ENCODE measurements at places on chromosomes 3 and 15. TPM values are rescaled to one million over a fixed set of nuclear protein-coding genes. Genes with fewer than 3 reads are reported as not detected.

SEMA7A gene
- 3.8 TPM for total RNA-seq

DNA sequence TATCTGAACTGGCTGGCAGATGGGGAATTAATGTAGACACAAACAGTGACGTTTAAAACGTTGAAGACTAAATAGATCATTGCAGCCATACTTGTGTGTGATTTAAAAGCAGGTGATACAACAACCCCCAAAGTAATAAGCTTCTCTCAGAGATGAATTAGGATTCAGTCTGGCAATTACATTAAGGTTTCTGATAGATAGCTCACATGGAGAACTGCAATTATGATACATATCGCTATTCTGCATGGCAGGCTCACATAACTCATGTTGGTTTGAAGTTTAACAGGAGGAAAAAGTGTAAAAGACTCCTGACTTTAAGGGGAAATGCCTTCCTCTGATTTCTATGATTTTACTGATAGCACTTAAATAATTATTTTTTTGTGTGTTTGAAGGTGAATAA, 196.9 kb downstream of the CLSTN2 start:
- H3K4me3 ChIP-seq, result no peak overlapping the region
- H3K27ac ChIP-seq, result no peak overlapping the region
- no peaks in the 10 kb centered on the region for H3K27me3 ChIP-seq

TTC21A gene
- total RNA-seq, result 11.2 TPM

CSTA gene
- total RNA-seq, result not detected

GOLGA6L7 gene
- not detected for total RNA-seq

- no peaks in the 10 kb centered on the region for H3K4me1 ChIP-seq
- no peak overlapping the region for H3K27ac ChIP-seq
- H3K4me3 ChIP-seq, result no peak overlapping the region
- no peaks in the 10 kb centered on the region for H3K27me3 ChIP-seq
Measured at GRCh38 chr3:131231710-131232389, 149.7 kb upstream of the NUDT16 start.

TMEM212 gene
- not detected for total RNA-seq

GRCh38 chr15:73024168-73024567, 28.1 kb upstream of the NEO1 start:
- no peak for DNase-seq
- peaks cover 40% of the 10 kb centered on the region for H3K27me3 ChIP-seq
- H3K27ac ChIP-seq, result no peak overlapping the region
- H3K36me3 ChIP-seq, result no peaks in the 10 kb centered on the region

- H3K36me3 ChIP-seq, result peaks cover 37% of the 10 kb centered on the region
- H3K27me3 ChIP-seq, result no peaks in the 10 kb centered on the region
- H3K4me1 ChIP-seq, result peaks cover 48% of the 10 kb centered on the region
- no peak overlapping the region for H3K4me3 ChIP-seq
- no peak for DNase-seq
Measured at GRCh38 chr3:182909318-182910040, 70.9 kb downstream of the DCUN1D1 start.

DNA sequence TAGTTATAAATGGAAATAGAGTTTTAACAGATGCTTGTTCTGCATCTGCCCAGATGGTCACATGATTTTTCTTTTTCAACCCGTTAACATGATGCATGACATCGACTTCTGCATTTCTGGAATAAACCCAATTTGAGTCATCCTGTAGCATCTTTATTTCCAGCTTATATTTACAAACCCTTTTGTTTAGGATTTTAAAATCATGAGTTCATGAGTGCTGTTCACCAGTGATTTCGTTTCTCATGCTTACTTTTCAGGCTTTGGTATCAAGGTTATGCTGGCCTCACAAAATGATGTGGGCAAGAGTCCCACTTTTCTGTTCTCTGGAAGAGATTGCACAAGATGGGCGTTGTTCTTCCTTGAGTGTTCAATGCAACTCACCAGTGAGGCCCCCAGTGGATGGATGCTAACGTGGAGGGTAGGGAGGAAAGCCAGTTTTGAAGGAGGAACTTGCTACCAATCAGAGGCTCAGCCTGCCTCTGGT, 5.2 kb downstream of the HRH1 start:
- H3K36me3 ChIP-seq, result no peaks in the 10 kb centered on the region
- no peak overlapping the region for H3K4me3 ChIP-seq
- H3K27me3 ChIP-seq, result peaks cover 74% of the 10 kb centered on the region
- DNase-seq, result no peak
- no peak overlapping the region for H3K27ac ChIP-seq

GPR160 gene
- 13.8 TPM for total RNA-seq

- no peak for DNase-seq
- H3K27ac ChIP-seq, result no peak overlapping the region
- no peaks in the 10 kb centered on the region for H3K4me1 ChIP-seq
- H3K36me3 ChIP-seq, result no peaks in the 10 kb centered on the region
- H3K4me3 ChIP-seq, result no peak overlapping the region
- peaks cover 32% of the 10 kb centered on the region for H3K27me3 ChIP-seq
Measured at GRCh38 chr3:170749765-170750477, 120.1 kb downstream of the RPL22L1 start.

Data from activated CD4-positive, alpha-beta memory T cell treated with anti-CD3 and anti-CD28 coated beads, Interleukin-2, amount 10 ng/mL, durations not matched to agents 7 days and 5 days (primary cell).